ENCODE measurements at places on chromosomes 7 and 10.

GRCh38 chr10:42990016-42990720 lies 86.7 kb upstream of the RET start:
- no peak for DNase-seq

DNA sequence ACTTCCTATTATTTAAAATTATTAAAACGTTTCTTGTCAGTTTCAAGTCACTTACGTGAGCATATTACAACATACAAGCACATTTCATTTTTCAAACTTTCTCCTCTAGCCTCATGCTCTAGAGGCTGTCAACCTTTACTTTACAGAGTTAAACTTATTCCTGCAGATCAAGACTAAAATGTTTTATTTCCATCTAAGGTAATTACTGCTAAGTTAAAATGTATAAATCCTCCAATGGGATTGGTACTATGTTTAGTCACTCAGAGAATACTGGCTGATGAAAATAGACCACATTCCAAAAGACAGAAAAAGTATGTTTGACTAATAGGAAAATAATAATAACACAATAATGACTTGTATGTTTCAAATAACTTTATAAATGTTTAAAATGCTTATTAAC lies 8.4 kb upstream of the TRDMT1 start:
- DNase-seq = no peak

DNA sequence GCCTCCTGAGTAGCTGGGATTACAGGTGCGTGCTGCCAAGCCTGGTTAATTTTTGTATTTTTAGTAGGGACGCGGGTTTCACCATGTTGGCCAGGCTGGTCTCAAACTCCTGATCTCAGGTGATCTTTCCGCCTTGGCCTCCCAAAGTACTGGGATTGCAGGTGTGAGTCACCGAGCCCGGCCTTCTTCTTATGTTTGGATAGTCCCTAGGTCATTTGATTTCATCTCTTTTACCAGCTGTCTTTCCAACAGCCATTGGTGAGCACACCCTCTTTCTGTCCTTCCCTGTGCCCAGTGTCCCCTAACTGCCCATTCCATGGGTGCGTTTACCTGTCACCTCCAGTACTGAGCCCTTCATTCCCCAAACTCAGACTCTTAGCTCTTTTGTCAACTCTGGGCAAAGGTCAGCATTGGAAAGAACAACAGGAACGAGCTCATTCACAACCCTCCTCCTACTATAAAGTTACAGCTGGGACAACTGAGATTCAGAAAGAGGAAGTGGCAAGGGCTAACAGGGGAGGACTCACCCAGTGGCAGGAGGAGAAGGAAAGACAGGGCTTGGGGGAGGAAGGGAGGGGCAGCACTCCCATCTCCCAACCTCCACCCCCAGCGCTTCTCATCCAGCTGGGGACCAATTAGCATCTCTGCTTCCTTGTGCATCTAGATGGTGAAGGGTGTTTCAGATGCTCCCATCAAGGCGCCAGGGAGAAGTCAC lies 5.6 kb downstream of the SSC4D start:
- no peak for DNase-seq

DNA sequence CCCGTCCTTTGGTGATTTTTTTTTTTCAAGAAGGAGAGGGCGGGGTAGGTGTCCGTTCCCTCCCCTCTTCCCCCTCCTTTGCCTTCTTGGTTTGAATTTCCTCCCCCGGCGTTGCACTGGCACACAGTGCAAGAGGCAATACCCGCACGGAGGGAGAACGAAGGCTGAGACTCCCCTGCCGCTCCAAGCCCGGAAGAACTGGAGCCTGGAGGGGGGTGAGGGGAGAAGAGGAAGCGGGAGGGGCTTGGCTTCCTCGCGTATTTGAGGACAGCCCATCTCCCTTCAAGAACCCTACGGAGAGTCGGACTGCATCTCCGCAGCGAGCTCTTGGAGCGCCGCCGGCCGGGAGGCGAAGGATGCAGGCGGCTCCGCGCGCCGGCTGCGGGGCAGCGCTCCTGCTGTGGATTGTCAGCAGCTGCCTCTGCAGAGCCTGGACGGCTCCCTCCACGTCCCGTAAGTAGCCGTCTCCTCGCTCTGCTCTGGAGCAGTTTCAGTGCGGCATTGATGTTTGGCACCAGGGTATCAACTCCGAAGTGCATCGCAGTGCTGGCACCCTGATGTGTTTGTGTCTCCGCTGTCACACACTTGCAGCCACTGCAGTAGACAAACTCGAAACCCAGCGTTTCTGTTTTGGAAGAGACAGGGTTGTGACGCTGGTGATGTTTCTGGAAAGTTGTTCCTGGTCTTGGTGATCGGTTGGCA lies at the start of gene CNTNAP2:
Gene CNTNAP2, plus strand, starts transcription at position 281 of the 702 bp plus-strand sequence. Its CDS starts 76 bp downstream, at position 357.
- DNase-seq = no peak

- DNase-seq = peak; percentile 23
Observed at GRCh38 chr10:79445977-79446757, 743 bp upstream of the ZCCHC24 start.

DNA sequence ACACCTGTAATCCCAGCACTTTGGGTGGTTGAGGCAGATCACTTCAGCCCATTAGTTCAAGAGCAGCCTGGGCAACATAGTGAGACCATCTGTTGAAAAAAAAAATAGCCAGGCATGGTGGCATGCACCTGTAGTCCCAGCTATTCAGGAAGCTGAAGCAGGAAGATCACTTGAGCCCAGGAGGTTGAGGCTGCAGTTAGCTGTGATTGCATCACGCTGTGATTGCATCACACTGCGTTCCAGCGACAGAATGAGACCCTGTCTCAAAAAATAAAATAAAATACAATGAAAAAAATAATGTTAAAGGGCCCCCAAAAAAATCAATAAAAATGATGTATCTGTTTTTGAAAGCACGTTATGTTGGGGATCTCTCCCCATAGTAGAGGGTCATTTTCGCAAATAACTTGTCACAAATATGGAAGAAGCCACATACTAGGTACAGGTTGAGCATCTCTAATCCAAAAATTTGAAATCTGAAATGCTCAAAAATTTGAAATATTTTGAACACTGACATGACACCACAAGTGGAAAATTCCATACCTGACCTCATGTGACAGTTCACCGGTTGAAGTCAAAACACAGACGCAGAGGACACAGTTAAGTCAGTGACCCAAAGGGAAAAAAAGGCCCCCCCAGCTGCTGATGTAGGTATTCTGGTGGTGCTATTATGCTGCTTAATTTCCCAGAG lies 9.5 kb downstream of the CISD1 start:
- no peak for DNase-seq

GRCh38 chr7:142413280-142414000 lies 155.6 kb upstream of the PRSS58 start:
- no peak for DNase-seq

DNA sequence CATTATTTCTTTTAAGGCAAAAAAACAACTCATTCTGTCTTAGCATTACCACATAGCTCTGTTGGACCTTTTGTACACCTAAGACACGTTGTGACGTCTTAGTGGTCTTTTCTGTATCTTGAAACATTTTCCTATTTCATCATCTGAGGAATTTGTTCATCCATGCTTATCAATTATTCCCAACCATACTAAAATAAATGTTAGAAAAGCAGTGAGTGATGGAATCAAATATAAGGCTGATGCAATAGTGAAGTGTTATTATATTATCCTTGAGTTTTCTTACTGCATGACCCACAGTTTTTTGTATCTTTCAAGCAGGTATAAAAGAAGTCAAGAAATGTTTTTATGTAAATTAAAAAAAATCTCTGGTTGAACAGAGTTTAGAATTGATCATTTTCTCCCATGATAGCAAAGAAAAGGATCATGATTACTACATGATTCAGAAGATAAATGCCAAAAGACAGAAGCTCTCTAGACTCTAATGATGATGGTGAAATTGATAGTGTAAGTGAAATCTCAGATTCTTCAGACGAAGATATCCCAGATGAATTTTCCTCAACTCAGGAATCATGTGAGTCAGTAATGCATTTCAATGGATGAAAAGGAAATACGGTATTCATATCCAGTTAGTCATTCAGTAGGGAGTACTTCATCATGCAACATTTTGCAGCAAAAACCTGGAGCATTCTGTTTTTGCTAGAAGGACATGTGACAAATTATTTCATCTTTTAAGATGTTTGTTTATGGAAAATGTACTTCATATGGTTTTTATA lies 51.4 kb downstream of the CELF2 start:
- no peak for DNase-seq

- no peak for DNase-seq
Observed at GRCh38 chr7:24825381-24825794, 68.1 kb upstream of the GSDME start.

DNA sequence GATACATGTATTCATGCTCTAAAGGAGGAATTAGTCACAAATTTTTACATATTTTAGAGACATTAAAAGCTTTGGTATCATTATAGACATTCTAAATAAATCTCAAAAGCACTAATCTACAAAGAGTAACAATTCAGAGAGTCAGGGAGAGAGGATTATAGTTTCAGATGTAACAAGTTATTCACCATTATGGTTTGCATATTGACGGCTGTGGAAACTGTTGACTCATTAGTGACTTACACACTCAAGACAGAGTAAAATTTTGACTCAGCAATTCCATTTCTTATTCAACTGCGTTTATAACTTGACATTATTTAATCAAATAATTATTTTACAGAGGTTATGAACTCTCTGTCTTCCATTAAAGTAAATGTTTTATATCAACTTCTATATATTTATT lies 95.4 kb upstream of the SEMA3C start:
- no peak for DNase-seq

DNA sequence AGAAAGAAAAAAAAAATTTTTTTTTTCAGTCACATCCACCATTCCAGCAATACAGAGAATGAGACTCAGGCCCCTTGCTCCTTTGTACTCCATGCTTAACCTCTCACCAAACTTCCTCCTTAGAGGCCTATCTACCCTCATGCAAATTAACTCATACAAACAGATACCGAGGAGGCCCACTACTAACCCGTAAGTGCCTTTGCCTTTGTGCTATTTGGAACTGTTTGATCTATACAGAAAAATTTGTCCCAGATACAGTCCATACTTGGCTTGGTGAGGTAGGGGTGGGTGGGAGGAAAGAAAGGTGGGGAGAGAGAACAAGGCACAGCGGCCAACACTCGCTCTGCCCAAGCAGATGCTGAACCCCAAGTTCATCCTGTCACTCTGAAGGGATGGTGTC lies 87.8 kb upstream of the DUSP5 start:
- DNase-seq = no peak

- no peak for DNase-seq
Observed at GRCh38 chr7:101754424-101755159, 62.8 kb upstream of the CUX1 start.

DNA sequence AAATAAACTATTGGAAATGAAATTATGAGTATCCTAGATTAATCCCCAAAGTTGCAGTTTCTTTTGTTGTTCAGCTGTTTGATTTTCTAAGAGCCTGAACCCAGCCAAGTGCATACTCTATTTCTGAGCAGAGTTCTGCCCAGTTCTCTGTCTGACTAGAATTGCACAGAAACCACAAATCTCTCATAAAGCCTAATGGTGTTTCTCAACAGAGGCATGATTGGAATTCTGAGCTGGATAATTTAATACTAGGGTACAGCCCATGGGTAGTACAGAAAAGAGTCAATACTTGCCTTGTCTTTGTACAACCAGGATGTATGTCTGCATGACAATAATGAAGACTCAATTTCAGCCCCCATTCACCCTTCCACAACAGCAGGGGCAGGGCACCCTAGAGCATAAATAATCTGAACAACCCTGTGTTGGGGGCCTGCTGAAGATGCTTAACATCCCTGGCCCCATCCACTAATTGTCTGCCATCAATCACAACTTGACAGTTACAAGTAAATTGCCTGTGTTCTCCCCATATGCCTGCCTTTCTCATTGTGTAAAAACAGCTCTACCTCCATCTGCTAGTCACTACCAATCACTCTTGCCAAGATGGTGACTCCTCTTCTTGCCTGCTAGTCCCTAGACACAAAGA lies 114.4 kb downstream of the NPSR1 start:
- no peak for DNase-seq

GRCh38 chr7:14596421-14596820 lies 306.1 kb downstream of the DGKB start:
- no peak for DNase-seq

DNA sequence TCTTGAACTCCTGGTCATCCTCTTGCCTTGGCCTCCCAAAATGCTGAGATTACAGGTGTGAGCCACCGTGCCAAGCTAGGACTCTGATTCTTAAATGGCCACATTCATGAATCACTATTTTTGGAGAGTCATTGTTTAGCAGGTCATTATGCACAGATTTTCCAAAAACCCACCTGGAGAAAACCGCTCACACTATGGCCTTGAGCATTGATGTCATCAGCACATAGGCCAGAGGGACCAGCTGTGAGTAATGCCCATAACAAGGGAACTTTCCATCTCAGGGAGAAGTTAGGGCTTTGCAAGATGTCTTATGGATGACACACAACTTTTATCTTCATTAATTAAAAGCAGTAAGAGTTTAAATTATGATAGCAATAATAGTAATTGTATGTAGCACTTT lies 86.4 kb upstream of the KIF5B start:
- no peak for DNase-seq

- no peak for DNase-seq
Observed at GRCh38 chr10:69464801-69465401, 13.6 kb downstream of the TSPAN15 start.

DNA sequence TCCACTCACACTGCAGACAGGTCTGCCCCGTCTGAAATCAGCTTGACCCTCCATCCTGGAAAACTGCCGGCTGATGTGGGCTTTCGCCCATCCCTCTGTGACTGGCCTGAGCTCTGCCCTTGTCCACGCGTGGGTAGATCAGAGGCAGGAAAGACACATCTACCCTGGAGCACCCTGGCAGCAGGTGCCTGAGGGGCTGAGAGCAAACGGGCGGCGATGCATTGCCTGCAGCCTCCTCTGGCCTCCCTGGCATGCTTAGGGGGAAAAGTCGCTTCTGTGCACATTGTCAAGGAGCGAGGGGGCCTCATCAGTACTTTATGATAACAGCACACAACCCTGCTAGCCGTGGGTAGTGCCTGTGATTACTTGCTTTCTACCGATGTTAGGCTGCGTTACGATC lies 109.4 kb downstream of the ADARB2 start:
- DNase-seq = no peak

DNA sequence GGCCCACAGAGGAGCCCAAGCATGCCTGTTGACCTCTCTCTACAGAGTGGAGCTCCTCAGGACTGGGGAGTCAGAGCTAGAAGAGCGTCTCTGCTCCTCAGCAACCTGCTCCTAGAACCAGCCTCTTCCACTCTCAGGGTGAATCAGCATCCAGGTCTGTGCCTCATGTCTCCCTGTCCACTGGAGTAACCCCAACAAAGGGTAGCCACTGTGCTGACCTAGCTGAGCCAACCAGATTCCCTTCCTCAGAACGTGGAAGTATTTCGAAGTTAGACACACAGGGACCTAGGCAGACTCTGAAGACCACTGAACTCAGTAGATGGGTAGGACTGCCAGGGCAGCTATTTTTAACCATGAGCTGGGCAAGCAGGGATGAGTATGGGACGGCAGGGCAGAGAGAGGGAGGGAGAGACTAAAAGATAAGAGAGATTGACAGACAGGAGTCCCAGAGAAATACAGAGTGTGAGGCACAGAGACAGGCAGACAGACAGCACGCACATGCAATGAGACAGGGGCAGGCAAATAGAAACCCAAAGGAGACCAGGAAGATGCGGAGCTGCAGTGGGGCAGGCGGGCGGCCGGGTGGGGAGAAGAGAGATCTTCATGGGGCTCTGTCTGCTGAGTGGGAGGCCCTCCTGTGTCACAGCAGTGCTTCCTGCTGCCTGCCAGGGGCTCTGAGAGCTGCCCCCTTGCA lies 56.7 kb downstream of the OSBPL3 start:
- DNase-seq = no peak
